Endodermal cell (in vitro differentiated cells): ENCODE measurements at places on chromosomes 3 and 15.

GRCh38 chr3:6680119-6680806 lies 180.7 kb upstream of the GRM7 start:
- no peaks in the 10 kb centered on the region for H3K27me3 ChIP-seq
- H3K4me3 ChIP-seq, result no peak overlapping the region
- no peak overlapping the region for H3K27ac ChIP-seq
- no peaks in the 10 kb centered on the region for H3K36me3 ChIP-seq
- H3K4me1 ChIP-seq, result no peaks in the 10 kb centered on the region
- DNase-seq, result no peak

GRCh38 chr3:133413161-133414020 lies 13.5 kb downstream of the BFSP2 start:
- no peak for DNase-seq
- H3K4me3 ChIP-seq, result no peak overlapping the region
- H3K27ac ChIP-seq, result peak overlapping the region; percentile 20
- H3K36me3 ChIP-seq, result no peaks in the 10 kb centered on the region
- no peaks in the 10 kb centered on the region for H3K27me3 ChIP-seq

DNA sequence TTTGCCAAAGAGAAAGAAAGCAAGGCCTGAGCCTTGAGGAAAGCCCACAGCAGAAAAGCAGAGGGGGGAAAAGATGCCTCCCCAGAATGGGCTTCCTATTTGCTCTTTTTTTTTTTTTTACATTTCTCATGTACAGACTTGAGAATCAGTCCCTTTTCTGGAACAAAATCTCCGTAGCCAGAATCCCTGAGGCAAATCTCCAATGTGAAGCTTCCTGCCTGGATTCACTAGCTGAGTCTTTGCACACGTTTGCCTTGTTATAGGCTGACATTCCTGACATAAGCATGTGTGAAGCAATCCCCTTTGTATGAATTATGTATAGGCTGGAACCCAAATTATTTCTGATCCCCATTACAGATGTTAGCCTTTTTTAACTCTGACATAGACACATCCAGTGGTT lies 52.2 kb upstream of the ACTL6A start:
- no peaks in the 10 kb centered on the region for H3K4me1 ChIP-seq
- H3K4me3 ChIP-seq, result no peak overlapping the region
- no peaks in the 10 kb centered on the region for H3K36me3 ChIP-seq
- peaks cover 74% of the 10 kb centered on the region for H3K27me3 ChIP-seq
- H3K27ac ChIP-seq, result no peak overlapping the region
- no peak for DNase-seq

GRCh38 chr3:174162550-174162949 lies 696.6 kb upstream of the NAALADL2 start:
- H3K27me3 ChIP-seq, result no peaks in the 10 kb centered on the region
- DNase-seq, result no peak
- H3K4me3 ChIP-seq, result no peak overlapping the region
- no peak overlapping the region for H3K27ac ChIP-seq
- H3K4me1 ChIP-seq, result peaks cover 6% of the 10 kb centered on the region

GRCh38 chr3:169244119-169244864 lies 419.2 kb downstream of the MECOM start:
- DNase-seq, result no peak
- H3K4me3 ChIP-seq, result no peak overlapping the region
- peak overlapping the region; percentile 6 for H3K27ac ChIP-seq
- no peaks in the 10 kb centered on the region for H3K27me3 ChIP-seq
- peaks cover 15% of the 10 kb centered on the region for H3K4me1 ChIP-seq
- H3K36me3 ChIP-seq, result no peaks in the 10 kb centered on the region

DNA sequence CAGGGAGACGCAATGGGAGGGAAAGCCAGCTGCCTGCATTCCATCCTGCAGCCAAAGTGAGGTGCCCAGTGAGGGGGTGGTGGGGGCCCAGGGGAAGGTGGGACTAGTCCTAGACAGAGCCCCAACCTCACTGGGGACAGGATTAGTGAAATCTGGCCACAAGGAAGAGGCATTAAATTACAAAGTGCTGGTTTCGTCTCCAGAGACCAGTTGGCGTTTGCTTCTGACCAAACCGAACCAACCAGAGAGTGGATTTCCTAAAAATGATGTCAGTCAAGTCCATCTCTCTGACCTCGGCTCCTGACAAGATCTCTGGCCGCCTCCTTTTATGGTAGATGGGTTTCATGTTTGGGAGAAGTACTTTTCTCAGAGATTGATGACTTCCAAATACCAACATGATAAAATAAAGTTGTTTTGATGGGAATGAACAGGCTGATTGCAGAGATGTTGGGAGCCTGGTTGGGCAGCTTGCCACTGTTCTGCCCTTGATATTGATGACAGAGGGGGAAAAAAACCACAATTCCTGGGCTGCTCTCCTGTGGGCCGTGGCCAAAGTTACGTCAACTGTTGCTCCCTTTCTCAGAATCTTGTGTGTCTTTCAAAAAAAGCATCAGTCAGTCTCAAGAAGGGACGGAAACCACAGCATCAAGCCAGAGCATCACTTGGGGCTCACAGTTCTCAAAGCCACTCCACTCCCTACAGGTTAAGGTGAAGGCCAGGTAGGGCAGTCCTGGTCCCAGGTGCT lies 24.6 kb downstream of the ITGA11 start:
- no peaks in the 10 kb centered on the region for H3K36me3 ChIP-seq
- H3K27me3 ChIP-seq, result no peaks in the 10 kb centered on the region
- no peak overlapping the region for H3K4me3 ChIP-seq
- peak; percentile 24 for DNase-seq

DNA sequence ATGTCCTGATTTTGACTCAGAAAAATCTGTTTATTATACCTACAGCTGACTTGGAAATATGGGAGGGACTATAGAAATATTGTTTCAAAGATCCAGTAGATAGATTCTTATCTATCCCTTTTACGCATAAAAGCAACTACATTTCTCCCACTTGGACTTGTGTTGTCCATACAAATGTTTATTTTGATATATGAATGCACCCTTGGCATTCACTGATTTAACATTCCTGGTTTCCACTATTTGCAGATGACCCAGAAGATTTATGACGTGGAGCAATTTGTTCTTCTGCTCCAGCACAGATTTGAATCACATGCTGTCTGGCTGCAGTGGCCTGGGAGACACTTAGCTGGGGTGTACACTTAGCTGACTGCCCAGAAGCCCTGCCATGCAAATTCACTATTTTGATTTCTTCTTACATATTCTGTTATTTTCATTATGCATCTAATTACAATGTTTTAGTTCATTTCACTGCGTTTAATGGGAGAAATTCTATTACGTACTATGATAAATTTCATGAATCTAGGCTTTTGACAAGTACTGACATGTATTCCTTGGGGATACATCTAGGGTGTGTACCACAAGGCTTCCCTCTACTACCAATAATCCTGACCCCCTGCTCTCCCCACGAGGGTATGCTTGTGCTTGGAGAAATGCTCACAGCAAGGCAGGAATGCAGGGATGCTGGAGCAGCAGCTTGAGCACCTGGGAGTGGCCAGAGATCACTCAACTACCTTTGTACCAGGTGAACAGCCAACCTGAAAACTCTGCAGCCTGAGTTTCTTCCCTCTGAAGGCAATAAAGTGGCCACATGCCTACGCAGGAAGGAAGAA lies 223.6 kb upstream of the TBL1XR1 start:
- DNase-seq, result no peak
- H3K4me3 ChIP-seq, result no peak overlapping the region
- H3K4me1 ChIP-seq, result peaks cover 4% of the 10 kb centered on the region
- no peak overlapping the region for H3K27ac ChIP-seq
- no peaks in the 10 kb centered on the region for H3K27me3 ChIP-seq
- no peaks in the 10 kb centered on the region for H3K36me3 ChIP-seq

DNA sequence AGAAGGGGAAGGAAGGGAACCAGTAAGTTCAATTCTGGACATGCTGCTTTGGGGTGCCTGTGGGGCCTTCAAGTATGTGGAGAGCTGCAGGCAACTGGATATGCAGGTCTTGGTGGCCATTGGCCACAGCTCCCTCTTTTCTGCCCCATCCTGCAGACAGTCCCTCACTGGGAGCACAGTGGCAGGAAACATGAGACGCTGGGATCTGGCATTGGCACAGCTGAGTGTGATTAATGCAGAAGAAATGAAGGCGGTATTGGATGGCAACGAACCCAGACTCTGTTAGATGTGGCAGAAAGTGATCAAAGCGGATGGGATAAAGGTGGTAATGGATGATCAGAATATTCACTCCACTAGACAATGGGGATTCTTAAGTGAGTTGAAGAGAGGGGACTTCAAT lies 23.2 kb upstream of the VPS8 start:
- H3K27ac ChIP-seq, result no peak overlapping the region
- DNase-seq, result peak; percentile 22
- H3K36me3 ChIP-seq, result no peaks in the 10 kb centered on the region
- no peak overlapping the region for H3K4me3 ChIP-seq
- peaks cover 4% of the 10 kb centered on the region for H3K4me1 ChIP-seq
- H3K27me3 ChIP-seq, result no peaks in the 10 kb centered on the region

DNA sequence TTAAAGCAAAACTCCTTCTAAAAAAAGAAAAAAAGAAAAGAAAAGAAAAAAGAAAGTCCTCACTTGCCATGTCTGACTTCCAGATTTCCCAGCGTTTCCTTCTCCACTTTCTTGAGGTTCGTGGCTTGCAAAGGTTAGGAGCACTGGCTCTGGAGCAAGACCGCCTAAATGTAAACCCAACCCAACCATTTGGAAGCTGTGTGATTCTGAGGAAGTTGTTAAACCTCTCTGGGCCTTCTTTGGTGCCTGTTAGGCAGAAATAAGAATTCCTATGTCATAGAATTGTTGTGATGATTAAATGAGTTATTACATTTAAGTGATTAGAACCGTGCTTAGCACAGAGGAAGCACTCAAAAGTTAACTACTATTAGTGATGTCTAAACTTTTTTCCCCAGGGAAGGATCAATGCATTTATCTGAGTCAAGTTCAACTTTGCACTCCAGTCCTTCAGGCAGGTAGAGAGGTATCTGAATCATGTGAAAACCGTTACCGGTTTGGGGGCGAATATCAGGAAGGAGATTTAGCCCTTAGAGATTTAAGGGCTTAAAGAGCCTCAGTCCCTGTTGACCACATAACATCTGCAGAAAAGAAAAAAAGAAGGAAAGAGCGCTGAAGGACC lies 78.3 kb upstream of the HES1 start:
- peaks cover 8% of the 10 kb centered on the region for H3K4me1 ChIP-seq
- H3K36me3 ChIP-seq, result no peaks in the 10 kb centered on the region
- no peak overlapping the region for H3K27ac ChIP-seq
- DNase-seq, result no peak
- H3K4me3 ChIP-seq, result peak overlapping the region; percentile 53

DNA sequence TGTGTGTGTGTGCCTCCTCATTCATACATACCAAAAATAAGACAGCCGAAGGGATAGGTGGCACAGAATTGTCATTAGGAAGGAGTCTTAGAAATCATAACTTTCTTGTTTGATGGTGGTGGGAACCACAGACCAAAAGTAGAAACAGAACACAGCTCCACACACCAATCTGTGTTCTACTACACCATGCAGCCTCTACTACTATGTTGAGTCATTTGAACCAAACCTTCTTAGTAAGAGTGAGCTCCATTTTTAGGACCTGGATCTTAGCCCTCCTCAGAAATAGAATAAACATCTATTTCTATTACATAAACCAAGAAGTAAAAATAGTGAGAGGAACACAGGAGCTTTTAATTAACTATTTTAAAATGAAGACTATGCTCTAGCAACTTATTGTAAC lies 27.9 kb upstream of the PLCH1 start:
- peaks cover 17% of the 10 kb centered on the region for H3K27me3 ChIP-seq
- H3K4me3 ChIP-seq, result no peak overlapping the region
- DNase-seq, result no peak
- no peaks in the 10 kb centered on the region for H3K36me3 ChIP-seq

GRCh38 chr3:160987982-160988964 lies 116.9 kb downstream of the B3GALNT1 start:
- no peak for DNase-seq
- H3K27me3 ChIP-seq, result no peaks in the 10 kb centered on the region
- H3K4me1 ChIP-seq, result peaks cover 5% of the 10 kb centered on the region
- no peaks in the 10 kb centered on the region for H3K36me3 ChIP-seq

DNA sequence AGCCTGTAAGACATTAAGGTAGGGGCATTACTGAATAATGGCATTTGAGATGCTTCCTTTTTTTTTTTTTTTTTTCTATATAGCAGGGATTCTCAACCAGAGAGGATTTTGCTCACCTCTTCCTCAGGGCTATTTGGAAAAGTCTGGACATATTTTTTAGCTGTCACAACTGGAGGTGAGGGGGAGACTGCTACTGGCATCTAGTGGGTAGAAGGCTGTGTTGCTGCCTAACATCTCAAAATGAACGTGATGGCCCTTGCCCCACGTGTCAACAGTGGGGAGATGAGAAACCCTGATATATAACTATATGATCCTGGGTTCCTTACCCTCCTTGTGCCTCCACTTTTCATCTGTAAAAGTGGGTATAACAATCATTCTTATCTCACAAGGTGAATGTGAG lies 71.9 kb downstream of the CADPS start:
- no peak overlapping the region for H3K4me3 ChIP-seq
- H3K4me1 ChIP-seq, result peaks cover 8% of the 10 kb centered on the region
- peak; percentile 47 for DNase-seq

DNA sequence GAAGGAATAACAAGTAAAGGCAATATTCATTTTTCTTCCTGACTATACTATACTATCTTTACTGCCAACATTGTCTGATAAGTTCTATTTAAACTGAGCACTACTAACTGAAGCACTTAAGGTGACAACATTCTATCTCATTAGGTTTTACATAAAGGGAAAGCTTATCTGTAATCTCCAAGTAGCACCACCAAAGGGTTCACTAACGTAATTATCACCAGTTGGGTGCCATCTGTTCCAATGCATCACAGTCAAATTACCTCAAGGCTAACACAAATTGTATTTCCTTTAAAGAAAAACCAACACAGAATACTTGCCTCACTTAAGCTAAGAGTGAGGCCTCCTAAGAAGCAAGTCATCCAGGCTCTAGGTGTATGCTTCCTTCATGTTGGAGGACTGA lies 453.8 kb downstream of the RAP2B start:
- no peaks in the 10 kb centered on the region for H3K27me3 ChIP-seq
- peaks cover 20% of the 10 kb centered on the region for H3K4me1 ChIP-seq
- DNase-seq, result no peak
- no peak overlapping the region for H3K4me3 ChIP-seq
- H3K27ac ChIP-seq, result no peak overlapping the region

DNA sequence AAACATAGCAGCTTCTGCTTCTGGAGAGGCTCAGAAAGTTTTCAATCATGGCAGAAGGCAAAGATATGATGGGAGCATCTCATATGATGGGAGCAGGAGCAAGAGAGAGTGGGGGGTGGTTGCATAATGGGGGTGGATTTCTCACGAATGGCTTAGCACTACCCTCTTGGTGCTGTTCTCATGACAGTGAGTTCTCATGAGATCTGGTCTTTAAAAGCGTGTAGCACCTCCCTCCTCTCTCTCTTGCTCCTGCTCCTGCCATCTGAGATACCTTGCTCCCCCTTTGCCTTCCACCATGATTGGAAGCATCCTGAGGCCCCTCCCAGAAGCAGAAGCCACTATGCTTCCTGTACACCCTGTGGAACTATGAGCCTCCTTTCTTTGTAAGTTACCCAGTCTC lies 22.2 kb downstream of the HGD start:
- H3K36me3 ChIP-seq, result no peaks in the 10 kb centered on the region
- H3K27me3 ChIP-seq, result no peaks in the 10 kb centered on the region
- no peak overlapping the region for H3K27ac ChIP-seq
- no peak overlapping the region for H3K4me3 ChIP-seq
- H3K4me1 ChIP-seq, result no peaks in the 10 kb centered on the region
